ENCODE measurements at places on chromosomes 5 and 9.
A peak's percentile ranks its signal among the peaks of the same experiment; 100 is the strongest.

GRCh38 chr9:137320555-137321384 lies 18.7 kb upstream of the NRARP start:
- DNase-seq = no peak

GRCh38 chr5:154732212-154732611 lies 23.0 kb upstream of the LARP1 start:
- no peak for DNase-seq

DNA sequence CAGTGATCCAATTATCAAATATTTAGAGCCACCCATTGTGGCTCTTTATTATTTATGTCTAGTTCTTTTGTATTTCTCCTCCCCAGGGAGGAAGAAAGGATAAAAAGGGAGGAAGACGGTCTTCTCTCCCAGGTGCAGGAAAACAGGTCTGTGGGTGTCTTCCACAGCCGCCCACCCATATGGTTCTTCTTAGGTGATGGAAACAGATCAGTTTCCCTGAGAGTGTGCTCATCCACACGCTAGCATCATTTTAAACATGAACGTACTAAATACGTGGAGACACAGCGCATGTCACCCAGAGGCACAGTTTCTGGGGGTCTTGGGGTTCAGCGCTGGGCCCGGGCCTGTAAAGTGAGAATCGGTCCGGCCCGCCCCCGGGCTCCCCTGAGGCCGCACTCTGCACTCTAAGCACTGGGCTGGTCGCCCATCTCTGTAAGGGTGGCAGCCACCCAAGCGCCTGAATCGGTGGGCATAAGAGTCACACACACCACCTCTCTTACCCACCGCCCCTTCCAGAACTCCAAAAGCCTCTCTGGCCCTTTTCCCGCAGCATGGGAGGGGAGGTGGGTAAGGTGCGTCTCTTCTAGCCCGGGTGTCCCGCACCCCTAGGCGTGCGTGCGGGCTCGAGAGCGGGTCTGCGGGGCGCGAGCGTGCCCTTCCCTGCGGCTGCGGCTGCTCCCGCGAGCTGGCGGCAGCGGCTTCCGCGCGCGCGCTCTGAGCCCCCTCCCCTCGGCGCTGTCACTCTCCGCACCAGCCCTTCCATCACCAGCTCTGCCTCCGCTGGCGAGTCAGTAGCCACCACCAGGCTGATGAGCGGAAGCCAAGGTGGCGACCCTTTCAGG lies 1.3 kb downstream of the PTCH1 start:
- DNase-seq = no peak

DNA sequence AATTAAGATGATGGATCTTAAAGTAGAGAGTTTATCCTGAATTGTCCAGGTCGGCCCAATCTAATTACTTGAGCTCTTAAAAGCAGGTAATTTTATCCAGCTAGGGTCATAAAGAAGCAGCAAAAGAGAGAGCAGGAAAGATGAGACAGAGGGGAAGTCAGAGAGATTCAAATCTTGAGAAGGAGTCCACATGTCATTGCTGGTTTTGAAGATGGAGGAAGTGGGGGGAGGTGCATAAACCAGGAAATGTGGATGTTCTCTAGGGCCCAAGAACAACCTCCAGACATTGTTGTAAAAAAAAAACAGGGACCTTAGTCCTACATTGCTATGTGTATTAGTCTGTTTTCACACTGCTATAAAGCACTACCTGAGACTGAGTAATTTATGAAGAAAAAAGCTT lies 66.4 kb downstream of the SLCO4C1 start:
- DNase-seq = no peak

DNA sequence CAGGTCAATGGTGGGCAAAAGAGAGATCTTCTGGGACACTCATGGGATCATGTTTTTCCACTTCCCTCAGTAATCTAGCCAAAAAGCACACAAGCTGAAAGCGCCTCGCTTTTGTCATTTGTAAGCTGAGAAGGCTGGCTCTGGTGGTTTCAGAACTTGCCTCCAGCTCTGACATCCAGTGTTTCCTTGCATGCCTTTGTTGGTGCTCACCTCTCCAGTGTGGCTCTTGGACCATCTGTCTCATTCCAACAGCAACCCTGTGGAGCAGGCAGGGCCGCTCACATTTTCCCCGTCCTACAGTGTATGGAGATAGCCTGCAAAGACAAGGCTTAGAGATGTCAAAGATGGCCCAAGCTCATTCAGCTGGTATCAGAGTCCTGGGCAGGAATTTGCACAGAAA lies 160.8 kb upstream of the KLF4 start:
- peak; percentile 85 for DNase-seq

GRCh38 chr9:109264877-109265587 lies 55.8 kb downstream of the EPB41L4B start:
- no peak for DNase-seq

GRCh38 chr9:135926402-135927194 lies 19.3 kb upstream of the CAMSAP1 start:
- DNase-seq = peak; percentile 45

GRCh38 chr5:11247224-11247623 lies 486.2 kb upstream of the DAP start:
- no peak for DNase-seq

GRCh38 chr5:175478384-175479124 lies at the start of gene SFXN1:
Gene SFXN1, plus strand, starts transcription at chr5:175478560. Its CDS starts 13,544 bp downstream, at chr5:175492104.
- peak; percentile 80 for DNase-seq

DNA sequence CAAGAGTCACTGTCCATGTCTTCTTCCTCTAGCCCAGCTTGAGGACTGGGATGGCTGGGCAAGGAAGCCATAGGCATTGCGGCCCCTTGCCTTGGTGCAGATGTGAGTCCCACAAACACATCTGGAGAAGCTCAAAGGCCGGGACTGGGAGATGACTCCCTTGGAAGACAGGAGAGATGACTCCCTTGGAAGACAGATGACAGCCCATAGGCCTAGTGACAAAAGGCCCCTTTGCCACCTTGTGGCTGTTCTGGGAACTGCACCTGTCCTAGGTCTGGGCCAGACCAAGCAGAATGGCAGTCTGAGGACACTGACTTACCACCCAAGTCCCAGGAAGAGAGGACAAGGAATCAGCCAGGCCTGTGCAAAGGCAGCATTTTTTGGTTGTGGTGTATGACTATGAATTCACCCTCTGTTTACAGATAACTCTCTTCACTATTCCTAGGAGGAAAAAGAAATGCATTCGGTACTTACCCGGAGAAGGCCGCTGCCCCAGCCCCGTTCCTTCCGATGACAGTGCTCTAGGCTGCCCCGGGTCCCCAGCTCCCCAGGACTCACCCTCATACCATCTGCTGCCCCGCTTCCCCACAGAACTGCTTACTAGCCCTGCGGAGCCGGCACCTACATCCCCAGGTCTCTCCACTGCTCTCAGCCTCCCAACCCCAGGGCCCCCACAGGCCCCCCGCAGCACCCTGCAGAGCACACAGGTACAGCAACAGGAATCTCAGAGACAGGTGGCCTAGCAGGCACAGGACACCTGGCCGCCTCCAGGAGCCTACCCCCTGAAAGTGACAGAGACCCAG lies 30.8 kb downstream of the SKP1 start:
- DNase-seq = peak; percentile 63

DNA sequence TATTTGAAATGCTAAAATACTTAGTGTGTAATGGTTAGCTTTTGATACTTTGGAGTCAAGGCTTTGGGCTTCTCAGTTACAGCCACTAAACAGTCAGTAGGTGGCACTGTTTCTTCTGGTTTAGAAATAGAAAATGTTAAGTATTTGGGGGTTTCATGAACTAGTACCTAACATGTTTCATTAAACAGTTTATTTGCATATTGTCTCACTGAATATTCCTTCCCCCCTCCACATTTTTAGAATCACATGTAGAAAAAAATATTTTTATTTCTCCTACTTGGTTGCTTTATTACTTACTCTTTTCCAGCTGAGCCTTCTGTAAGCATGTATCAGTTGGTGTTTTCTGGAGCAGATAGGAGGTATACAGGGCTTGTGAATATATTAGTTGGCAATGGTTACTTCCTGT lies 48.0 kb downstream of the IPO11 start:
- peak; percentile 49 for DNase-seq

- peak; percentile 70 for DNase-seq
Observed at GRCh38 chr9:33868440-33868973, 51.5 kb downstream of the UBE2R2 start.

All from fibroblast of skin of right biceps (primary cell).